ENCODE measurements at places on chromosomes 16 and 17.

DNA sequence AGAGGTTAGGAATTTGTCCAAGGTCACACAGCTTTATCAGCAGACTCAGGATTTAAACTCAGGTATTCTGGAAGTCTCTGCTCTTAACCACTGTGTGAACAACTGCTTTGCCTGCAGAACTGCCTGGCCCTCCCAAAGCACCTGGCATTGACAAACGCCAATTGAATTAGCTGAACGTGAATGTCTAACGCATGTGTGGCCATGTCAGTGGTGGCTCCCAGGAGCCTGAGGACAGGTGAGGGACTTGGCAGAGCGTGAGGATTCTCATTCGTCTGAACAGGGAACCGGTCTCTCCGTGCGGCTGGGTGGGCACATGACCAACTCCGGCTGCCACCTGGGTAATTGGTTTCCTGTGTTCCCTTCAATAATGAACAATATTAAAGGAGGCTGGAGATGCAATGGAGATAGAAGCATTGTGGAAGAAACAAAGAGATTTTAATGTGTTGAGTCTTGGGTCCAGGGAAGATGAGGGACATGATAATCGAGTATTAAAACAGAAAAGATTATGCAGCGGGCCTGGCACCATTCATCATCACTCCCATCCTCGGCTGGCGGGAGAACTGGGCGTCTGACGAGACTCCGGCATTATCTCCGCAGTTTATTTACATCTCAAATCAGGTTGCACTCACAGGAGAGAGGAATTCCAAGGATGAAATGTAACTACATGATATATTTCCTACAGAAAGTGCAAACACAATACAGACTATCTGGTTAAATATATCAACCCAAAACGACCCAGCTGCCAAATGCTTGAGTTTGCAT, 113.5 kb downstream of the NPIPB5 start:
- DNase-seq = no peak

GRCh38 chr16:1193143-1193824, 31.8 kb downstream of the TPSG1 start:
- DNase-seq = no peak

- DNase-seq = no peak
Observed at GRCh38 chr17:47239967-47240651, 13.5 kb upstream of the ITGB3 start.

DNA sequence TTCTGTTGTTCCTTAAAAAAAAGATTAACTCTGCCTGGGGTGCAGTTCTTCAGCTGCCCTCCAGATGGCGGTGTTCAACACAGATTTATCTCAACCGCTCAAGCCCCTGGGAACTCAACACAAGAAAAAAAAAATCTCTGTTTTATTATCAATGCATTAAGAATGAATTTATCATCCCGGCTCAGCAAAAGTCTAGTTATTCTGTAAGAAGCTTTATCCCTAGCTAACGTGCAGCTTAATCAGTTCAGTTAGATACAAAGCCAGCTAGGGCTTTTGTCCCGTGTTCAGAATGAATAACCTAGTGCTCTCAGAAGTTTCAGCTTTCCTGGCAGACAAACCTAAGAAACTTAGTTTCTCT, 475.9 kb upstream of the CCL2 start:
- no peak for DNase-seq

GRCh38 chr17:19447085-19447583, 36.1 kb downstream of the RNF112 start:
- peak; percentile 38 for DNase-seq

DNA sequence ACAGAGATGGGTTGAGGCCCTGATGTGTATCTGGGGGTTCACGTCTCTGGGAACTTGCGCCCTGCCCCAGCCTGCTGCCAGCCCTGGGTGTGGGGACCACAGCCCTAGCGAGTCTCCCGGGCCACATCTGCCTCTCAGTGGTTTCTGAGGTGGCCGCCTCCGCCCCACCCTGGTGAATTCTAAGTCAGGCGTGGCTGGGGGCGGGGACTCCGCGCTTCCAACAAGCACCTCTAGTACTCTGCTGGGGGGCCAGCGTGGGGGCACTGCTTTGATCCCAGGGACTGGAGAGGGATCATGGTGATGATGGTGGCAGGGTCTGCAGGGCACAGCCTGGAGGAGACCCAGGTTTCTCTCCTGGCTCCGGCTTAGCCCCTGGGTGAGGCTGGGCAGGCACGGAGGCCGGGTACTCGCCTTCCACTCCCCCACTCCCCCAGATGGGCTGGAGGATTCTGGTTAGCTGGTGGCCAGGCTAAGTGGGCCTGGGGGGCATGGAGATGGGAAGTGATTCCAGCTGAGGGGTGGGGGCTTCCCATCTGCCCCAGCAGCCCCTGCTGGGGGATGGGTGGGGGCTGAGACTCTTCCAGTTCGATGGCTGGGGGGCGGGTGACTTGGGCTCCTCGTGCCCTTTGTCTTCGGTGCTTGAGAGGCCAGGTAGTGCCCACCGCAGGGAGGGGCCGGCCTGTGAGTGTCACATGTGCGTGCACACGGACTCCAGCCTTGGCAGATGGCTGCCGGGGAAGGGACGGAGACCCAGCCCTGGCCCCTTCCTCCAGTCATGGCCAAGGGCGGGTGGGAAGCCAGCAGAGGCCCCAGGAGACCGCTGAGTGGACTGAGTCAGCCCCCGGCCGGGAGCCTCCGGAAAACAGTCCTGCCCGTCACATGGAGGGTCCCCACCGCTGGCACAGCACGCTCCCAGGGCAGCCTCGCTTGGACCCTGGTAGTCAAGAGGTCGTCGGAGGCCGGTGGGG, 3.9 kb downstream of the GLIS2 start:
- no peak for DNase-seq

DNA sequence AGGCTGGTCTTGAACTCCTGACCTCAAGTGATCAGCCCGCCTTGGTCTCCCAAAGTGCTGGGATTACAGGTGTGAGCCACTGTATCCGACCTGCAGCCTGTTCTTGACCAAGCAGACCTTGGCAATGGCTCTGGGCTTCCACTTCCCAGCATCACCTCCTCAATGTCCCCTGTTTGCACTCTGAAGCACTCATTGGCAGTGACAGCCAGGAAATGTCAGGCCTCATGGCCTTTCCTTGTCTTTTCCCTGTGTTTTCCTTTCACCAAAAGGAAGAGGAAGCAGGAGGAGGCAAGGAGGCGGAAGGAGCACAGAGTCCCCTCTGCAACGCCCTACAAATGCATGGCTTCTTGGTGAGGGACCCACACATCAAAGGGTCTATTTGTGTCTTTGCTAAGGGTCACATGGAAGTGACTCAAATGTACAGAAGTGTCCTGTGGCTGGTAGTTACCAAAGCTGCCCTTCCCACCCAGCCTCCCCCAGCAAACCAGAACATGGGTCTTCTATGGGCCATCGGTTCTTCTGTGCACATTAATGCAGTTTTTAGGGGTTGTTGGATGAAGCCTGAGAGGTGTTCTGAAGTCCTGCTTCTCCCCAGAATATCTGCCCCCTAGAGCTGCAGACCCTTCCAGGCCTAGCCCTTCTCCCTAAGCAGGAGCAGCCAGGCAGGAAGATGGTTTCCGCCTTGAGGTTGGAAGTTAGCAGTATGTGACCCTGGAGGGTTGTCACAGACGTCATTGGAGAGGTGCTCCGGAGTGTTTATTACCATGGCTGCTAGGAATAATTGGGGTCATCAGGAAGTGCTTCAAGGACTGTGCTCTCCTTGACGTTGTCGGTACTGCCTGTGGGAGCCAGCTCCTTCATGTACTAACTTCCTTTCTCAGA, 60.8 kb downstream of the WIPI1 start:
- no peak for DNase-seq

DNA sequence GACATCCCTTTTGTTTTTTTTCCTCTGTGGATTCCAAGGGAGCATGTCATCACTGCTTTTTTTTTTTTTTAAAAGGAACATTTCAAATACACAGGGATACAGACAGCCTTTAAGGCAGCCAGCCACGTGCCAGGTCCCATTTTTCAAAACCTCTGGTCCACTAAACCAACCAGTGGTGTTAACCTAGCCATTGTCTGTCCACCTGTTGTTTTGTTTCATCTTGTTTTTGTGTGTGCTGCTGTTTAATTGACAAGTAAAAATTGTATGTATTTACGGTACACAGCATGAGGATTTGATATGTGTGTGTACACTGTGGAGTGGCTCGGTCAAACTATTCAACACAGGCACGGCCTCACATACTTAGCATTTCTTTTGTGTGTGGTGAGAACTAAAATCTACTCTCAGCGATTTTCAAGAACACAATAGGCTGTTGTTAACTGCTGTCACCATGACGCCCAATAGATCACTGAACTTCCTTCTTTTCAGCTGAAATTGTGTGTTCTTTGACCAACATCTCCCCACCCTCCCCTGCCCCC, 19.2 kb downstream of the TMEM114 start:
- no peak for DNase-seq

- DNase-seq = no peak
Observed at GRCh38 chr16:46961373-46962353, 11.8 kb downstream of the DNAJA2 start.

DNA sequence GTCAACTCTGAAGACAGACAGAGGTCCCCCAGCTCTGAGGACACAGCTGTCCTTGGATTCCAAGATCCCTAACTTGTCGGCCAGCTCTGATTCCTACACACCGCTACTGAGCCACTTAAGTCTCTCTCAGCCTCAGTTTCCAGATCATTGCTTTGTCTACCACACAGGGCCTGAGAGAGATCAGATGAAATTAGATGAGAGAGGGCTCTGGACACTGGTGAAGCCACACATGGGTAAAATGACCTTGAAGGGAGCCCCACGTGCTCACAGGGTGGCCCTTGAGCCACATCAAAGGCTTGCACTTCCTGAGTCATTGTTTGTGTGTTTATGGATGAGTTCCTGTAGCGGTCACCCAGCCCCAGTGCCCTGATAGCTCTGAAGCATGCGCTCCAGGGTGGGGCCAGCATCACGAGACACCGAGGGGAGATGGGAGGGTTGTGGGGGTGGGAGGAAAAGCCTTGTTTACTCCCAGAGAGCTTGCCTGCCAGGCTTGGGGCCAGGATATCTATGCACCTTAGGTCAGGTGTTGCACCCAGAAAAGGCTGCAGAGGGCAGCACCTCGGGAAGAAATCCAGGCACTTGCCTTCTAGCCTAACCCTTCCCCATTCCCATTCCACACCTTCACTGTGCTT, 32.7 kb upstream of the SLC6A2 start:
- no peak for DNase-seq

GRCh38 chr17:54941285-54941684, 27.2 kb downstream of the COX11 start:
- no peak for DNase-seq

GRCh38 chr16:15484662-15485061, 50.3 kb downstream of the BMERB1 start:
- DNase-seq = no peak

DNA sequence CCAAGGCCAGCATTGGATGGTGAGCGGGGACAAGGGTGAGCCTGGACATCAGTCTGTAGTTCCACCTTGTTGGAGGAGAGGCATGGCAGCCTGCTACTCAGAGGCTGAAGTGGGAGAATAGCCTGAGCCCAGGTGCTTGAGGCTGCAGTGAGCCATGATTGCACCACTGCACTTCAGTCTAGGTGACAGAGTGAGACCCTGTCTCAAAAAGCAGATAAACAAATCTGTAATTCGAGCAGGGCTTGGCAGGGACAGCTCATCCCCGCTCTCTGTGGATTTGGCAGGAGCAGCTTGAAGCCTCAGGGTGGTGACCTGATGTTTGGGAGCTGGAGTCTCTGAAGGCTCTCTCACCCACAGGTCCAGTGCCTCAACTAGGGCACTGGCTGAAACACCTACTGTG, 38.6 kb upstream of the ZCCHC14 start:
- no peak for DNase-seq

- DNase-seq = no peak
Observed at GRCh38 chr17:57540596-57540995, 204.5 kb downstream of the CCDC182 start.

DNA sequence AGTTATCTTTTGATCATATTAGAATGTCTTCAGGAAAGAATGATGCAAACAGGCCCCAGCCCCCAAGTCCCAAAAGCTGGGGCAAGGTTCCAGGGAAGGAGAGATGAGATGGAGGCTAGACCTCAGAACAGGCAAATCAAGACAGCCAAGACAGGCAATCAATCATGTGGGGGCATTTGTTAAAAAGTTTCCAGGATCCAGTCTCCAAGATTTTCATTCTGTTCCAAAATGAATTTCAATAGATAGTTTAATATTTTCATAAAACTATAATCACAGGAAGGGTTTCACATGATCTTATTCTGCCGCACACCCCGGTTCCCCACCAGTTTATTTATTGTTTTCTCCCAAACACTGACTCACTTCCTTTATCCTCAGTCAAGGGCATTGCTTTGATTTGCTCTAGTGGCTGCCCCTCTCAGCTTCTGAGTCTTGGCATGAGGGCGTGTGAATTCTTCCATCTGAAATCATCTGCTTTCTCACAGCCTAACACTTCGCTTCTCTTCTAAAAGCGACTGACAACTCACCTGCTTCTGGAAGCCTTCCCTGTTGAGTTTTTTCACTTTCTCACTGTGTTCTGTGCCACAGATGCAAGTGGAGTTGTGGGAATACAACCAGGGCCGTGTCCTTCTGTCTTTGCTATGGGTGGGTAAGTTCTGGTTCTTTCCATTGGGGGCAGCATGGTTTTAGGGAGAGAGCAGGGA, 12.2 kb upstream of the TERF2 start:
- no peak for DNase-seq

GRCh38 chr17:72357764-72358365, 237.0 kb downstream of the SOX9 start:
- DNase-seq = no peak

GRCh38 chr17:8947201-8947600, 18.3 kb downstream of the PIK3R5 start:
- no peak for DNase-seq

- no peak for DNase-seq
Observed at GRCh38 chr17:8369944-8370343, 6.6 kb downstream of the KRABD2 start.

GRCh38 chr17:82583720-82584234, 64.2 kb downstream of the FOXK2 start:
- DNase-seq = peak; percentile 13

- DNase-seq = no peak
Observed at GRCh38 chr17:51907041-51907440, 251.5 kb downstream of the CA10 start.

DNA sequence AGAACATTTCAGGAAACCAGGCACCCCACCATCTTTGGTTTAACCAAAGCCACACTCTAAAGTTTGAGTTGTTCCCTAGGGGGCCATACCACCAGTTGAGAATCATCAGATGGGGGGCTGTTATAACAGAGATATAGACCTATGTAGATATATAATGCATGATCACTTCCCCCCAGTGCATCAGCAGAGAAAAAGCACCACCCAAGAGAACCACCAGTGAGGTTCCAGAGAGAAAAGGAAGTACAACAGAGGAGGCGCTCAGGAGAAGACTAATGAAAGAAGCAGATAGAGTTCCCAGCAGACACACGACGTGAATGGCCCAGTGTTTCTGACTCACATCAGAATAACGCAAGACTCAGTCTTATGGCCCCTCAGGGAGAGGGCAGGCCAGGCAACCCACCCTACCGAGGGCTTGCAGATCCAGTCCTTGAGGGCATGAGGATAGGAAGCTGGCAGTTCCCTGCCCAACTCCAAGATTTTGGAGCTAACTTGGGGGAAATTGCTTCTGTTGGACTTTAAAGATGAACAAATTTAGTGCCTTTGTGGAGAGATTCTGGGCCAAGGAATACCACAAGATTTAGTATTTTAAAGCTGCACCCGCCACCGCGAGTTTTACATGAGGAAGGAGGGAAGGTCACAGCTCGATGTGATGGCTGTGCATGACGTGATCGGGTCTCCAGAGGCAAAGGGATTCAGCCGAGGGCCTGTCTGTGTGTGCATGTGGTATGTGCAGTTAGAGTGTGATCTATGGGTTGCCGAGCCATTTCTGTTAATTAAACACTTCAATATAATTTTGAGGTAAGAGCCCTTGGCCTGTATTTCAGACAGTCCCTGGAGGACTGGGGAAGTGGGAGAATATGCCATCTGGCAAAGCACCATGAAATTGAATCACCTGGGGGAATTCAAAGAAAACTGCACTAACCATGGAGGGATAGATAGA, 53.1 kb downstream of the AIPL1 start:
- DNase-seq = no peak

All from activated naive CD4-positive, alpha-beta T cell (primary cell).